ENCODE measurements at places on chromosomes 16 and 17.

DNA sequence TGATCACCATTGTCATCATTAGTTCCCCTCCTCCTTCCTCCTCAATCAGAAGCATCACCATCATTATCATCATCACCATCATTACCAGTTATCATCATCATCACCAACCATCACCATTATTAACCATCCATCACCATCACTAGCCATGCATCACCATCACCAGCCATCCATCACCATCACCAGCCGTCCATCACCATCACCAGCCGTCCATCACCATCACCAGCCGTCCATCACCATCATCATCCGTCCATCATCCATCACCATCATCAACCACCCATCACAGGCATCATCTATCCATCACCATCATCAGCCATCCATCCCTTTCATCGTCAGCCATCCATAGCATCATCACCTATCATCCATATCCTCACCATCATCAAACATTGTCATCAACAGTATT lies 382.0 kb downstream of the CPPED1 start:
- no peak for DNase-seq

DNA sequence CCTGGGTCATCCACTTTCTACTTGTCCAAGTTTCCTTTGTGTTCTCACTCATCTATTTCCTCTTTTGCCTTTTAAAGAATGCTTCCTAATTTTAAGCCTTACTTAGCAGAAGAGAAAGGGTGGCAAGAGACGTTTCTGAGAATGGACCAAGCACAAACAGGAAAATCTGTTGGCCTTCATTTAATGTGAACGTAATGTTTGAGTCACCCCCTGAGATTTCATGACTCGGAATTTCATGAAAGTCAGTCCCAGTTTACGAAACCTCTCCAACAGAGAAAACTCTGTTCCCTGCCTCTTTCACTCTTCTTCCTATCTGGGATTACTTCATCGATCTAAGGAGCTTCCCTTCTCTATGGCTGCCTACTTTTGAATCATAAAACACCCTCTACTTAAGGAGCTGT lies at the start of gene CD300E:
CD300E (minus strand) TSS at position 46 of the 401 bp plus-strand sequence. CDS start 117 bp downstream, outside the sequence.
- DNase-seq = no peak

DNA sequence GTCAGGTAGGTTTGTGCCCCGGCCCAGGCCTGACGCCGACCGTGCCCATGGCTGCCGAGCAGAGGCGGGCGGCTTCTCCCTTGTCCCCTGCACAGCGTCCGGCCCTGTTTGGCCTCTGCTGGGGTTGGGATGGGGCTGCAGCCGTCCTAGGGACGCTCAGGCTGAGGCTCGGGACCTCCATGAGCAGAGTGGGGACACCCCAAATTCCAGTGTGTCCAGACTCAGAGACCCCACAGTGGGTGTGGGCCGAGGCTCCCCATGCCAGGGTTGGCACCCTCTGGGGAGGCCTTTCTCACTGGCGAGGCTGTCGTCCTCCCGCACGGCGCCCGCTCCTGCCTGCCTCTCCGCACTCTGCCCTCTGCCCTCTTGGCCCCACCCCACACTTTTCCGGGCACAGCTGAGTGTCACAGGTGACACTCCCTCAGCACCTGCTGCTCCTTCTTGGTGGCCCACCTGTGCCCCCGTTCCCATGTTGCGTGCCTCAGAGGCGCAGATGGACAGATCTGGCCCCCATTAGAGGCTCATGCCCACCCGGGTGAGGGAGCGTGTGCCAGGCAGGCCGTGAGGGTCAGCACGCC lies 16.1 kb downstream of the TRAF7 start:
- no peak for DNase-seq

DNA sequence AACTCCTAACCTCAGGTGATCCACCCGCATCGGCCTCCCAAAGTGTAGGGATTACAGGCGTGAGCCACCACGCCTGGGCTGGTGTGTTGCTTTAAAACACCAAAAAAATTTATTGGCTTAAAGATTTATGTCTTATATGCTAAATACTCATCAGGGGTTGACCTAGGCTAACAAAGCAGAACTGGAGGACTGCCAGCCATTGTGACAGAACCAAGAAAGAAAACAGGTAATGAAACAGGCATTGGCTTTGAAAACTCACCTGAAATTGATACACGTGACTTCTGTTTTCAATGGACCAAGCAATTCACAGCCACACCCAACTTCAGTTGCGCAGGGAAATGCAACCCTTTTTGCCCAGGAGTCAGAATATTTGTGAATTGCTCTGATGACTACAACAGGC lies 4.9 kb upstream of the PHAF1 start:
- peak; percentile 54 for DNase-seq

GRCh38 chr16:57419506-57419905 lies 14.9 kb downstream of the CCL17 start:
- DNase-seq = no peak

DNA sequence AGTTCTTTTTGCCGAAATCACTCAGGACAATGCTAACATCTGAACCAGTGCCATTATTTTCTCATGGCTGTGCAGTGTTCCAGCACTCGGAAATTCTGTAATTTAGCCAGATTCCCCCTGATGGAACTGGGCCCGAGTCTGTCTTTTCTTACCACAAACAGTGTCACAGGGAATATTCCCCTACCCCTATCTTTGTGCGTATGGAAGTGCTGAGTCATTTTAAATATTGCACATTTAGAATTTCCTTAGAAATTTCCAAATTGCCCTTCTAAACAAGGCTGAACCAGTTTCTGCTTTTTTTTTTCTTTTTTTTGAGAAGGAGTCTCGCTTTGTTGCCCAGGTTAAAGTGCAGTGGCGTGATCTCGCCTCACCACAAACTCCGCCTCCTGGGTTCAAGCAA lies 88.0 kb upstream of the CREBBP start:
- DNase-seq = no peak

GRCh38 chr17:12867726-12868125 lies 78.4 kb downstream of the ARHGAP44 start:
- DNase-seq = no peak
